CD4-positive, alpha-beta T cell (primary cell): ENCODE measurements at places on chromosomes 16 and 17.

DNA sequence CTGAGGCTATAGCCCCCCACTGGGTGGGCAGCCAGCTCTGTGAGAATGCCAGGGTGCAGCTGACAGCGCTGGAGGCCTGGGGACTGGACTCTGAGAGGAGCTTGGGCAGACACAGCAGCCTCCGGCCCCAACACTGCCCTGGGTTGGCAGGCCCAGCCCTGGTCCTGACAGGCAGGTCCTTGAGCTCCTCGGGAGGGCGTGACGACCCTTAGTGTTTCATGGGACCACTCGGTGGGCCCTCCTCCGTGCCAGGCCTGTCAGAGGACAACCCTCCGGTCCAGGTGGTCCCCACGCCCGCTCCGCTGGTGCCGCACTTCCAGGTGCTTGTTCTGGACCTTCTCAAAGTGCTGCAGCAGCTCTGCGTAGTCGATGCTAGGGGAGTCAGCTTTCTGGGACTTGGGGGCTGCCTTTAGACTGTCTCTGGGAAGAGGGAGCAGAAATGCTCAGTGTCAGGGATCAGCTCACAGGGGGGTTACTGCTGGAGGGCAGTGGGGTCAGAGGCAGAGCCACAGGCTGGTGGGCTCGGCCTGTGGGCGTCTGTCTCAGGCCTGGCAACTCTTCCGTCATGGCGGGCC lies 1.9 kb upstream of the MTSS2 start:
- no peak for DNase-seq

DNA sequence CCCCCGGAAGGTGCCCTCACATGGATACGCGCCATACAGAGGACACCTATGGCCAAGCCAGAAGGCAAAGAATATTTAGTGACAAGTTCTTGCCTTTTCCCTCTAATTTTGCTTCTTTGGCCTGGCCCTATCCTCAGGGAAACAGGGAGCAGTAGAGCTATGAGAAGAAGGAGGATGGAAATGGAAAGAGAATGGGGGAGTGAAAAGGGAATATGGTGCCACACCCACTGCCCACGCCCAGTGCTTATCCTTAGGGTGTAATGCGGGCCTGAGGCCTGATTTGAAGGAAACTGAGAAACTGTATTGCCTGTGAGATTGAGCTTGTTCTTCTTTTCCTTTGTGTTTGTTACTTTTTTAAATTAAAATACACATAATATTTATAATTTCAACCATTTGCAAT lies 255.1 kb downstream of the HS3ST3A1 start:
- no peak for DNase-seq

- DNase-seq = no peak
These were observed 41.3 kb downstream of the IRF8 start for GRCh38 chr16:85940214-85940613.

DNA sequence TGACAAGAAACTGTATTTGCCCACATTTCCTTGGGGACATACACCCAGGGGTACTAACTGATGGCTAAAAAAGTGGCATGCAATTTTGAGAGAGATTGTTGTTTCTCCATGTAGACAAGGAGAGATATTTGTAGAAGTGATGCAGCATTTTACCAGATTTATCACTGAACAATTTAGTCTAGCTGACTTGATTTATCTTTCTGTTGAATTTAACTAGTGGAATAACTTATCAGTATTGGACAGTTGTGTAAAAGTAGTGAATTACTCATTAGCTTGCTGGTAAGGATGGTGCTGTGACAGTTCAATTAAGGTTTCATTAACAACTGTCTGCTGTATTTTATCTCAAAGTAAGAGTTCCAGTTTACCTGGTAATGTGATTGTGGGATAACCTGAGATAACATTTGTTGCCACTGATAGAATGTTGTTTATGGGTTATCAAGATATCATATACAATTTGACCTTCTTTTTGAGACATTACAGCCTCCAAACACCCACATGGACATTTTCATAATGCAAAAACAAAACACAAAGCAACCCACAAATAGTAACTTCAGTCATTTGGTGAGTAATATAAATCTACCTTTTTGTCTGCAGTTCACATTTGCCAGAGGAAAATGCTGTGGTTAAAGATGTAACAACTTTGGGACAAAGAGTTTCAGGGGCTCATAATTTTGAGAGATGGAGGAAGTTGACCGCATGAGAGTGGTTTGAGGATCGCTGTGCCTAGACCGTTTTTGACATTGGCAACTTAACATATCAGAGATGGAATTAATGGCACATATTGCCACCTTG lies 3.8 kb downstream of the NLK start:
- DNase-seq = no peak

DNA sequence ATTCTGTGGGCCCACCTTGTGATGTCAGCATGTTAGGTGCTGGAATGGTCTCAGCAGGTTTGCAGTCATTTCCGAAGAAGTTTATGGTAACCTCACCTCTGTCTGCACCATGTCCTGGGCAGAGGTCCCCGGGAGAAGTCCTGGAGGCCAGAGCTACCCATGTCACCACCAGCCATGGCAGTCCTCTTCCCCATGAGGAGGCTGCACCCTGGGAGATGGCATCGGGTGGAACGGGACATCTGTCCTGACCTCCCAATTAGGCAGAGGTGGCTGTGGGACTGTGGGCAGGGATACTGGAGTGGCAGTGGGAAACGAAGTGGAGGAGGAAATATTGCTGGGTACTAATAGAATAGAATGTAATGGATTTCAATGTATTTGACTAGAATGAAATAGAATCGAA lies 511.8 kb upstream of the WSB1 start:
- DNase-seq = no peak

DNA sequence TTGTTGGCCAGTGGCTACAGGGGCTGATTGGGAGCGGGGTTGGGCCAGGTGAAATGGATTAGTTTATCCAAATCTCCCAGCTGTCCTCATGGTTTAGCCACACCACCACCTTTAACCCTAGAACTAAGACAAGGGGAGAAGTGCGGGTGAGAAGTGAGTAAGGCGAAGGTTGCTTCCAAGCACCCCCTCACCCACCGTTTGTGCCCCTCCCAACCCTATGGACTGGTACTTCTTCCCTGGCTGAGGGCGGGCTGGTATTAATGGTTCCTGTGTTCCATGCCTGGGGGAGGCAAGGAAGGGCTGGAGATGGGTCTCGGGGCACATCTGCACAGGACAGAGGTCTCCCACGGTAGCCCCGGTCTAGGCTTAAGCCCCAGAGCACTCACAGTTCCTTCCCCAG lies 25.1 kb downstream of the NT5M start:
- no peak for DNase-seq

GRCh38 chr17:44318077-44318892 lies 6.3 kb downstream of the SLC25A39 start:
- no peak for DNase-seq

DNA sequence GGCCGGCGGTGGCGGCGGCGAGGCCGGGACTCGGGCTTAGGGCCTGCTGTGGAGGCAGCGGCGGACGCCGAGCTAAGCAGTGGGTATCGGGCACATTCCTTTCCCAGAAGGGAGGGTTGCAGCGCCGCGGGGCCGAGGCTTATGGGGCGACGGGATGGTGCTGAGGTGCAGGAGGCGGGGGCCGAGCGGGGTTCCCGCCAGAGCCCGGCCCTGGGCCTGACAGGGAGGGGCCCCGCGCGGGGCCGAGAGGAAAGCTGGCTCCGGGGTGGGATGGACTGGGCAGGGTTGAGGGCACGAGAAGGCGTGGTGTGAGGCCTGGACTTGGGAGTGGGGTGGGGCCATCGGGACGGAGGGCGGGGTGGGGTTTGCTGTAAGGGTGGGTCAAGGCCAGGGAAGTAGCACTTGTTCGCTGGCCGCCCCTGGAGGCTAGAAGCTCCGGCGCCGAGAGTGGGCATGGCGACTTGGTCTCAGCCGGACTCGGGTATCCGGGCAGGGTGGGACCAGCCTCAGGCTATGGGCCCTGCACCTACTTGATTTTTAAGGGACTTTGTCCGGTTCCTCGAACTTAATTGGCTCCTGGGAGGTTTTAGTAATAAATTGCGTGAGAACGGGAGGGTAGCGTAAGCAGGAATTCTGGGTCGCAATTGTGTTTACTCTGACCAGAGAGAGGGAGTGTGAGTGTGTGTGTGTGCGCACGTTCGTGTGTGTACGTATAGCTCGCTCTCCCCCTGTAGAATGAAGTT lies 396 bp downstream of the NFE2L1 start:
- peak; percentile 15 for DNase-seq

DNA sequence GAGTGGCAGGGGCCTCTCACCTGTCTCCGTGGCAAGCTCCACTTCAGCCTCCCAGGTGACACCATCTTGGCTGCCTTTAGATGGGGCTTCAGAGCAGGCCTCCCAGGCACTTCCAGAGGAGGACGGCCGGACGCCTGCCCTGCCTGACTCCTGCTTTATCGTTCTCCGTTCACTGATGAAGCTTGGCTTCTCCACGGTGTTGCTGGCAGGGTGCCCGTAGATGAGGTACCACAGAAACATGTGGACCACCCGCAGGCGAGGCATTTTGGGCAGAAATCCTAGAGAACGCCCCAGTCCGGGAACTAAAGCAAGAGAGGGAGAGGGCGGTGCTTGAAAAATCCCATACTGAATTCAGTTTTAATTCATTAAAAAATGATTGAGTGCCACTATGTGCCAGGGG lies 54.5 kb downstream of the GTF3C1 start:
- no peak for DNase-seq

GRCh38 chr17:68182940-68183551 lies 64.8 kb upstream of the AMZ2 start:
- peak; percentile 54 for DNase-seq

DNA sequence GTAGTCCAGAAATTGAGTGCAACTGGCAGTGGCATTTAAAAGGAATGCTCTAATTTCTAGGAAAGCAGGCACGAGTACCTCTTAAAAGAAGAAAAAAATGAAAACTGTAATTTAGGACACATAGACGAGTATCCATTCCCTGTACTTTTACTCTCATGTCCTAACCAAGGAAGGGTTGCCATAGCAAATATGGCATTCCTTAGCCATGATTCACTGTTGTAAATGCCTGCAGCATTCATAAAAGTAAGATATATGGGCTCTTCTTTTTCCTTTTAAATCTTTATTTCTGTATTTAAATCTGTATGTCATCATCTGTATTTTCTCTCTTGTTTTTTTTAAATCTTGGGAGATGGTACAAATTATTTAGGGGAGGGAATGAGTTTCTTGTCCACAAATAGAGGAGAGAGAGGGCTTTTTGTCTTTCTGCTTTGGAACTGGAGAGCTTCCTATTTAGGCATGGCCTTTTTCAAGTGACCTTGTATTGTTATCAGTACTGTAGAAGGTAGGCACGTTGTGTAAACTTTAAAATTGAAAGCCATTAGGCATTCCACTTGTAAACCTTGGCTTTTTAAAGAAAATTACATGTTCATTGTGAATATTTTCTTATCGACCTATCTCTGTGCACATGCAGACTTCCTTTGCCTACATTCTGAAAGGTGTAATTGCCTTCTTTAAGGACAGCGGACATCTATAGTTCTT lies 50.0 kb downstream of the TENT4B start:
- DNase-seq = no peak

DNA sequence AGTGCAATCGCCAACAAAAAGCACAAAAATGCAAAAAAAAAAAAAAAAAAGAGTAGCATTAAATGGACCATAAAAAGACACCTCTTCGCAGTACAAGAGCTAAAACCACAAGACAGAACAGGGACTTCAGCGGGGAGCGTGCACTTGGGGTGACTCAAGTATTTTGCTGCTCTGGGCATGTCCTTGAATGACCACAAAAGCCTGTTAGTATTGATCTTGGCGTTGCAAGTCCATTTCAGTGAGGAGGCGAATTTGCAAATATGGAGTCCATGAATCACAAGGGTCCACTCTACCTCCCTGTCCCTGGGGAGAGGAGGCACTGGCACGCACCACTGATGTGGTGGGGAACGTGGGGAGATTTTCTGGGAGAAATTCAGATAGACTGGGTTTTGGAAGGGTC lies 78.9 kb downstream of the CNGB1 start:
- no peak for DNase-seq

DNA sequence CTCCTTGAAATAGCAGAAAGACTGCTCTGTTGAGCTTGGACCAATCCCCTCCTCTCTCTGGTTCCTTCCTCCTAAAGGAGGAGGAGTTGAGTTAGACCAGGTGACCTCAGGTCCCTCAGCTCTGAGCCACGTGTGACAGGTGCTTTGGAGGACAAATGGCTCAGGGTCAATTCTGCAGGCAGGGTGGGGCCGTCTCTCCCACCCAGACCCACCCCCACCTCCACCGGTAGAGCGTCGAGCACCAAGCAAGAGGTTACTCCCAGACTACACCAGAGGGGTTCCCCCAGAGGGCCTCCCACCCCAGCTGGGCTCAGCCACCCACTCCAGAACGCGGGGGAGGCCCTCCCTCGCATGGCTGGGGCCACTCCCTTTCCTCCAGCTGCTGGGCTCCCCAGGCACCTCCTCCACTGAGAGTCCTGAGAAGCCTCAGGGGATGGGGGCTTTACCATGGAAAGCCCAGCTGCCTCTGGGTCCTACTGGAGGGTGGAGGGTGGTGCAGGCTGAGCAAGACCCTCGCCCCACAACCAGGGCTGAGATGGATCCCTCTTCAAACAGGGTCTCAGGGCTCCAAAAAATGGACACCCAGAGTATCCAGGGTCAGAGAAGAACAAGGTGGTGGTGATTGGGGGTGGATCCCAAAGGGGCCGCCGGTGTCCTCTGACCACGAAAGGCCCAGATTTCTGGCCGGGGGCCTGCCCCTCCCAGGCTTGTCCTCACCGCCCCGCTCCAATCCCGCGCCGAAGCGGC lies 7.6 kb downstream of the MYO1C start:
- peak; percentile 54 for DNase-seq

GRCh38 chr17:10579270-10579669 lies 29.8 kb upstream of the MYH2 start:
- no peak for DNase-seq

DNA sequence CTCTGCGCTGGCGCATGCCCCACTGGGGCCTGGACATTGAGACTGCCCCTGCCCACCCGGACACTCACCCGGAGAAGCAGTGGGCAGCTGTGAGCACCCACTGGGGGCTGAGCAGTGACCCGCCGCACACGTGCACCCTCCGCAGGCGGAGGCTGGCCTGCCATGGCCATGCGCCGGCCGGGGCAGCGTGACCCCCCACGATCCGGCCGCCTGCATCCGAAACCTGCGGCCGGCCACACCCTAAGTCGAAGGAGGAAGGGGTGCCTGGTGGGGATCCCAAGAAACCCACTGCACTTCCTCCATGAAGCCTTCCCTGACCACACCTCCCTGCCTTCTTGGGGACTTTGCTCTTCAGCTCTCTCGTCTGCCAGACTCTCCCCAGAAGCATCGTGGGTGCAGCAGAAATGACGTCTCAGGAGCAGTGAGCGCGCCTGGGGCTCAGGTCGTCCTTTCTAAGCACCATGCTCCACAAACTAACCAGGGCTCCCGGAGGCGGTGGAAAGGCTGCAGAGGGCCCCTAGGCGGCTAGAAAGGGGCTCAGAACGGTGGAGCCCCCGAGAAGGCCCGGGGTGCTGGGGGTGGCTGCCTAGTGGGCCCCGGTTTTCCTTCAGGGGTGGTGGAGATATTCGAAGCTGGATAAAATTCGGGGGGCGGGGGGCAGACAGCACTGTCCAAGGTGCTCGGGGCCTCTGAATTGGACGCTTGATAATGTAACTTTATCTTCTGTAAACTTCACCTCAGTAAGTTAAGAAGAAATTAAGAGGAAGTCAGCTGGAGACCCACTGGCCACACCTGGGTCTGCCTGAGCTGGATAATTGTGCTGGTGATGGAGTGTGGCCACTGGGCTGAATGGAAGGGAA lies 1.5 kb downstream of the TPSG1 start:
- no peak for DNase-seq

- no peak for DNase-seq
These were observed 32.4 kb downstream of the MSI2 start for GRCh38 chr17:57288773-57289121.

- DNase-seq = no peak
These were observed 7.3 kb downstream of the HSD3B7 start for GRCh38 chr16:30992276-30992780.

- no peak for DNase-seq
These were observed 206.8 kb downstream of the CA10 start for GRCh38 chr17:51951741-51952140.

- no peak for DNase-seq
These were observed 6.5 kb downstream of the GRB7 start for GRCh38 chr17:39744075-39744835.
